ENCODE measurements at places on chromosomes 1 and 21.

DNA sequence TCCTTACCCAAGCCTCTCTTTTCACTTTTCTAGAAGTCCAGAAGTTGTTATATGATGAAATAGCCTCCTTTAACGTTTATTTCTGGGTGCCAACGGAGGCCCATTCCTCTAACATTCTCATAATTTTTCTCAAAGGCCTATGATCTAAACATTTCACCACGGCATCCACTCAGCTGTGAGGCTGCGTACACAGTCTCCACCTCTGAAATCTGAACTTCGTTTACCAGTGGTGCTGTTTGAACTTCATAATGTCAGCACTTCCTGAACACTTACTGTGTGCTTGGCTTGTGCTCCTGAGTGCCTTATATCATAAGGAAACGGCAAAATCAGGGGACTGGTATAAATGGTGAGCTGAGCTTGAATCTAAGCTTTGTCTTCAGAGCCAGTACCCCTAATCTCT lies 12.0 kb upstream of the RBP7 start:
- DNase-seq, result no peak

DNA sequence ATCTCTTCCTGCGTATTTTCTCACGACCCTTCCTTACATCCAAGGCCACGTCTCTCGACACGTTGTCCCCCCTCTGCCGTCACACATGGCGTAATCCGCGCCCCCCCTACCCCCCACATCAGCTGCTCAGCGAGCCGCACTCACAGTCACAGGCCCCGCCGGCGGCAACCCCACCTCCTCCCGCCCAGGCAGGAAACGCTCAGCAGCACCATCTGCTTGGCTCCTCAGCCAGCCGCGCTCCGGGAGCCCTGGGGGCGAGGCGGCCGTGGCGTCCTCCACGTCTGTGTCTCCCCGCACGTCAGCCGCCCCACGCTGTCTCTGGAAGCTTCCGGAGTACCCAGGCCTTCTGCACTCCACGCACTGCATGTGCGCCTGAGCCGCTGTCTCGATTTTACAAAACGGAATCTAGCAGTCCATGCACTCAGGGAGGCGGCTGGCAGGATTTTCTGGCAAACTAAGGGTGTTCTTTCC lies 64.6 kb downstream of the SIK1 start:
- DNase-seq, result peak; percentile 54

DNA sequence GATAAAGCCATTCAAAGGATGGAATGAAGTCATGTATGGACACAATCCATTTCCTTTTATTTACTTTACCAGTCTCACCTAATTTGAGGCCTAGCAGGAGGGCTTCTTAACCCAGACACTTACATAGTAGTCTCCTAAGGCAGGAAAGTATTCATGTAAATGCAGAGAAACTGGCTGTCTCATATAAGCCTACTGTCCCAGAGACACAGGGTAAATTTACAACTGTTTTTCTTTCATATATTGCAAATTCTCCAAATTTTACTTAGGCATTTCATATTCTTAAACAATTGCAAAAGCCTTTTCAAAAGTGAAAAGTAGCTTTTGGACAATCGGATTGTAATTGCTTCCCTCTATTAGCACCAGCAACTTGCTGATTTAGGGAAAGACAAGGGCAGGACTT lies 29.9 kb downstream of the SPAG17 start:
- no peak for DNase-seq

GRCh38 chr1:179951383-179952144 lies 3.0 kb upstream of the CEP350 start:
- DNase-seq, result no peak

DNA sequence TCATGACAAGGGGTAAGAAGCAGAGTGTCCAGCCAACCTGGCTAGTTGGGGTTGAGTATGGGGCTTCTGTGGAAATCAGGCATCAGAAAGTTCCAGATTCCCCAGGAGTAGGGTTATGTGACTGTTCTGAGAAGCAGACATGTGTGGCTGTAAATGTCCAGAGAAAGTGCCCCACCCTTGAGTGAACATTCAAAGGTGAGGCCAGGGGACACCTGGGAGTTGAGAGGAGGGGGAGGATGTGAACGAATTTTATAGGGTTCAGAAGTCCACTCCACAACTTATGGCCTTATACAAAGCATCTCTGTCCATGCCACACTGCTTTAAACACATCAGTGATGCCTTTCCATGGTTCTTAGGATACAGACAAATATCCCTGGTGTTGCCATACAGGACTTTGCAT lies 133.3 kb downstream of the IGSF21 start:
- DNase-seq, result no peak

- DNase-seq, result no peak
These were observed at the start of gene NPR1 for GRCh38 chr1:153678519-153679336. TSS of gene NPR1 (plus strand) at chr1:153678688. CDS start at chr1:153679109, 421 bp downstream.

GRCh38 chr1:164611754-164612642 lies 53.0 kb downstream of the PBX1 start:
- no peak for DNase-seq

- DNase-seq, result no peak
These were observed 476.5 kb downstream of the PTPRU start for GRCh38 chr1:29712801-29713200.

- no peak for DNase-seq
These were observed 41.0 kb upstream of the CD5L start for GRCh38 chr1:157882580-157882979.

DNA sequence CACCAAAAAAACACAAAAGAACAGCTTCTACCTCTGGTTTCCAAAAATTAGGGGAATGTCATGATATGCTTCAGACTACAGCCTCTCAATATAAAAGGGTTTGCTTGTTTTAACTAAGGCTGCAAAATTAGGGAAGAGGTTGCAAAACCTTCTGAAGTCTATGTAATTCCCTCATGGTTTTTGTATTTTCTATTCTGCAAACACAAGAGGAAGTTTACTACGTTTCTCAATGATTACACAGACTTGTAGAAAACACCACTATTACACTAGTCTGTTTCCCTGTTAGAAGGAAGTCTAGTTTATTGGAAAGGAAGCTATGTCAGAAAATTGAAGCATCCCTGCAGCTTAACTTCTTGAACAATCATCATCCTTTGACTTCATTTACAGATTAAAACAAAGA lies 229.7 kb upstream of the FMN2 start:
- no peak for DNase-seq
